GM23338 (cell line): ENCODE measurements at places on chromosomes 3 and 15. TPM values are rescaled to one million over a fixed set of nuclear protein-coding genes. Genes with fewer than 3 reads are reported as not detected.

- H3K4me3 ChIP-seq = no peak overlapping the region
- no peaks in the 10 kb centered on the region for H3K4me1 ChIP-seq
- H3K27me3 ChIP-seq = no peaks in the 10 kb centered on the region
- DNase-seq = no peak
Observed at GRCh38 chr3:10315771-10316344, 5.1 kb downstream of the SEC13 start.

Gene EPM2AIP1
- total RNA-seq = 7.0 and 10.6 TPM in 2 replicates

GRCh38 chr3:98772022-98772421 is 8.9 kb downstream of the ST3GAL6 start:
- no peak overlapping the region for H3K27ac ChIP-seq
- H3K4me1 ChIP-seq = no peaks in the 10 kb centered on the region
- no peaks in the 10 kb centered on the region for H3K27me3 ChIP-seq
- no peaks in the 10 kb centered on the region for H3K36me3 ChIP-seq
- no peak for DNase-seq
- no peak overlapping the region for H3K4me3 ChIP-seq

DNA sequence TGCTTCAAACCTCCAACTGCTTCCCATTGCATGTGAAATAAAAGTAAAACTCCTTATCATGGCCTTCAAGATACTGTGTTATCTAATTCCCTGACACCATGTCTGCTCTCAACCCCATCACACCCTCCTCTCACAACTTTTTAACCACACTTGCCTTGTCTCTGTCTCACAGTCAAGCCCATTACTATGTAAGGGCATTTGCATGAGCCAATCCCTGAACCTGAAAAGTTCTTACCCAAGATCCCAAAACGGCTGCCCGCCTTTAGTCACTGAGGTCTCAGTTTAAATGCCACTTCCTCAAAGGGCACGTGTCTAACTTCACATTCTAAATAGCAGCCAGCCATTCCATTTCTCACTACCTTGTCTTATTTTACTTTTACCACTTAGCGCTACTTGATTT is 83.1 kb downstream of the SST start:
- H3K4me1 ChIP-seq = peaks cover 8% of the 10 kb centered on the region
- no peak for DNase-seq
- H3K27ac ChIP-seq = no peak overlapping the region

DNA sequence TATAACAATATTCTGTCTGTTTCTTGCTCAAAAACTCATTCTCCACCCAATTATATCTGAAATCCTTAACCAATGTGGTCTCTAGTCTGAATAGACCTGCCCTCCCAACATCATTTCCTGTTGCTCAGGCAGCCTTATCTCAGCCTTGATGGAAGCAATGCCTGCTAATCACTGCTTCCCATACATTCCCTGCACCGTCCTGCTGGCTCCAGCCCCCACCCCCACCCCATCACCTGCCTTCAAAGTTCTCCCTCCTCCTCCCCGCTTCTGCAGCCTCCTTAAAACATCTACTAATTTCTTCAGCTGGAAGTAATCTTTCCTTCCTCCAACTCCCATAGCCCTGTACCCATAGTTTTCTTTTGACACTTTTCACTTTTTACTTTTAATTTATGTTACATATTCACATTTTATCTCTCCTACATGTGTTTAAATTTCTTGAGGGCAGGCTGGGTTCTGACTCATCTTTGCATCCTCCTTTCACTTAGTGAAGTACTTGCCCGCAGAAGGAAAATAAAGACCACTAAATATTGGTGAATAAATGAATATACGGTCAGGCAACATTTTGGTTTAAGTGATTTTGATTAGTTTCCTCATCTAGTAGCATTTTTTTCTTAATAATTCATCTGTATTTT is 98.2 kb downstream of the MEIS2 start:
- no peaks in the 10 kb centered on the region; the same call in 1 of the 2 replicates for H3K4me1 ChIP-seq
- H3K36me3 ChIP-seq = no peaks in the 10 kb centered on the region
- no peak overlapping the region for H3K27ac ChIP-seq
- no peak for DNase-seq
- no peaks in the 10 kb centered on the region for H3K27me3 ChIP-seq

Gene GOLGA6B
- total RNA-seq = not detected in 2 replicates

DNA sequence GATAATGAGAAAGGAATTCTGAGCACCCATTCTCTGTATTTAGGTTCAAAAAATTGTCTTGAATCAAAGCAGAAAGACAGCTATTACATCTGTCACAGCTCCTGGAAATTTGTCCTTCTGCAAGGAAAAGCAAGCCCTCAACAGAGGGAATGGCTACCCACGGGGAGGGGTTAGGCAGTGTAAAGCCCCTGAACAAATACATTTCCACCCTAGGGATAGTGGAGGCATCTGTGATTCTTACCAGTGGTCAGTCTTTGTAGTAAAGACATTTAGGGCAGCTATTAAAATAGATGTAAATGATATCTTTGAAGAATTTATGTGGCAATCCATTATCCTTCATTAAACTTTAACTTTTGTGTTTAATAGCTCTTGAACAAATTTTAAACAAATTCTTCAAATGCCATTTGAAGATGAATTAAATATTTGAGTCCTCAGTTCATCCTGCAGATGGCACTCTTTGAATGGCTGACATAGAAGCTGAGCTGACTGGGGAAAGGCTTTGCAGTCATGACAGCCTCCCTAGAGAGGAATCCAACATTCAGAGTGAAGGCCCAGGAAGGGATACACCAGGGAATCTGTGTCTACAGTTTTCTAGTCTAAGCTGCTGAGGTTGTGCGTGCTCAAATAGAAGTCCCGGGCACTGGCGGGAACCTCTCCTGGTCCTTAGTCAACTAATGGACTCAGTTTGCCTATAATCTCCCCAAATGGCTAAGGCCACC is 359.7 kb upstream of the ROPN1 start:
- H3K4me3 ChIP-seq = no peak overlapping the region
- DNase-seq = peak; percentile 90
- no peaks in the 10 kb centered on the region for H3K4me1 ChIP-seq

DNA sequence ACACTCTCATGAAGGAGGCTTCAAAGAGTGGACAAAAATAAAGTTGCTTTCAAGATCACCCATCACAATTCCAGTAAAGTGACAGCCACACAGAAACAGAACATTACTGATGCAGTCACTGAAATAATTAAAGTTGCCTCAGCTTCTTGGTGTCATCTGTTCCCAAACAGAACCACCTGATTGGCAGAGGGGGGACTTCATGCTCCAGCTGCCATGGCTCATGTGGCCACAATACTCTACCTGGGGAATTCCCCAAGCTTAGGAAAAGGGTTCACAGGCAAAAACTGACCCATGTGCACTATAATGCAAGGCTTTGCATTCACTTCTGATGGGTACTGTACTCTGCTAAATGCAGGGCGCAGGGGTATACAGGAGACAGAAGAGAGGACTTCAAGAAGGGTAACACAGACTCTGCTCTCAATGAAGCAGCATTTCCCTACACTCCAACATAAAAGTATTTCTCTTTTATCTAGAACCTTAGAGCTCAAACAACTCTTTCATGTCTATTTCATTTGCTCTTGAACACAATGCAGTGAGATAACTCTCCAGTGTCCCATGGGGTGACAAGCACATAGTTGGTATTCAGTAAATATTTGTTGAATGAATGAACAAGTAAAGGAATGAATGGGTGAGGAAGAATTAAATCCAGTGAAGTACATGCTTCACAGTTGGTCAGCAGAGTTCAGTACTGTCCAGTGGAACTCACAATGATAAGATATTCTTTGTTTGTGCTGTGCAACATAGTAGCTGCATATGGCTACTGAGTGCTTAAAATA is 8.6 kb upstream of the CTNNB1 start:
- DNase-seq = no peak
- no peak overlapping the region for H3K4me3 ChIP-seq
- no peaks in the 10 kb centered on the region for H3K36me3 ChIP-seq
- H3K4me1 ChIP-seq = no peaks in the 10 kb centered on the region

GRCh38 chr15:100261302-100262240 is 80.2 kb downstream of the ADAMTS17 start:
- H3K27ac ChIP-seq = no peak overlapping the region
- H3K27me3 ChIP-seq = no peaks in the 10 kb centered on the region
- no peak overlapping the region for H3K4me3 ChIP-seq
- H3K36me3 ChIP-seq = no peaks in the 10 kb centered on the region
- no peaks in the 10 kb centered on the region for H3K4me1 ChIP-seq

DNA sequence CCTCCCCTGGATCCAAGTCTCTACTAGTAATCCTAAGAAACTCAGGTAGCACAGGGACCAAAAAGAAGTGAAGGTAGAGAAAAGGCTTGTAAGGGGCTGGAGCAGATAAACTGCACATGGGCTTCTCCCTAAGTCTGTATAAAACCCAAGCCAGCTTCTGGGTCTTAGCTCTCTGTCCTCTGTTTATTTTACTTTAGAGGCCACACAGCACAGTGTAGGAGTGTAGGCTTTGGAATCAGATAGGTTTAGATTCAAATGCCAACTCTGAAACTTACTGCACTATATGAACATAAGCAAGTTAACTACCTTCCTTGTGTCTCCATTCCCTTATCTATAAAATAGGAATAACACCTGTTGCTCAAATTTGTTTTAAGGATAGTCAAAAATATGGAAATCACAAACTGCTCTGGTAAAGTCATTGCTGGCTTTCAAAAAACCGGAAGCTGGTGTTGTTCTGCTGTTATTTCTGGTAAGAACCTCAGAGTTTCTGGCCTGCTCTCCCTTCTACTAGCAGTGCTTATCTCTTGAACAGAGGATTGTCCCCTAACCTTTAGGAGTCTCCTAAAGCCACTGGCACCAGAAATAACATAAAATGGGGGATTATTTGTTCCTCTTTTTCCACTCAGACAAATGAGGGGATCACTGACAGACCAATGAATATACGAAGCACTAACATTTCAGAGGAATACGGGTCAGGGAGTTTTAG is 33.8 kb downstream of the PIK3R4 start:
- no peaks in the 10 kb centered on the region for H3K27me3 ChIP-seq
- no peak overlapping the region for H3K4me3 ChIP-seq
- peak overlapping the region; percentile 40; the same call in 1 of the 2 replicates for H3K27ac ChIP-seq
- no peak for DNase-seq
- H3K4me1 ChIP-seq = no peaks in the 10 kb centered on the region

DNA sequence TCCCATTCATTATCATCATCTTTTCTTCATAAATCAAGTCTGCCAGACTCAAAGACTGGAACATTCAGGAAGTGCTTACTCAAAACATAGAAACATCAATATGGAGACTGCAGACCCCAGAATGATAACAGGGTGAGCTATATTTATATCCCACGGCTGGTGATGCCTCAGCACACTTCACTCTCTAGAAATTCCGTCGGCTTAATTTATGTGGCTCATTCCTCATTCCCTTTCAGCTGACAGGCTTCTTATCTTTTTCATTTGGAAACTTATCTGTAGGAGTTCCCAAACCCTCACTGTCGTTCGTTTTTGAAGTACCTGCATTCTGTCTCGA is 45.5 kb downstream of the RFTN1 start:
- no peak overlapping the region for H3K4me3 ChIP-seq
- H3K36me3 ChIP-seq = no peaks in the 10 kb centered on the region
- H3K27ac ChIP-seq = no peak overlapping the region
- no peak for DNase-seq
- H3K4me1 ChIP-seq = peaks cover 11% of the 10 kb centered on the region

DNA sequence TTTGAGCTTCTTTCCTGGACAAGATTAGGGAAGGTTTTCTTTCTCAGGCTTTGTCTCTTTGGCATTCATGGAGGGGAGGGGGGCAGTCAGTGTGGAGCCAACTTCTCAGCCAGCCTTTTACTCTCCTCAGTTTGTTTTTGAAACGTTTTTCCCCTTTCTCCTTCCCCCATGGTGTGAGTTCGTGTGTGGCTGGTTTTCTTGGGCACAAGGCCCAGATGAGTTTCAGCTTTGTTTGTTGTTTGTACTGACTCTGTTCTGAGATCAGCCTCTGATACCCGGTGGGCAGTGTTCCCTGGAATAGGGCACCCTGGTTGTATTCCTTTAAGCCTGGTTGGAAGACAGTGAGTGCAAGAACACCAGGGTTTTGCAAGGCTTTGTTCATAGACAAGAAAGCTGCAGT is 168.2 kb upstream of the RARB start:
- H3K4me3 ChIP-seq = no peak overlapping the region
- no peaks in the 10 kb centered on the region for H3K36me3 ChIP-seq
- H3K27me3 ChIP-seq = no peaks in the 10 kb centered on the region
- no peaks in the 10 kb centered on the region for H3K4me1 ChIP-seq
- no peak overlapping the region for H3K27ac ChIP-seq

DNA sequence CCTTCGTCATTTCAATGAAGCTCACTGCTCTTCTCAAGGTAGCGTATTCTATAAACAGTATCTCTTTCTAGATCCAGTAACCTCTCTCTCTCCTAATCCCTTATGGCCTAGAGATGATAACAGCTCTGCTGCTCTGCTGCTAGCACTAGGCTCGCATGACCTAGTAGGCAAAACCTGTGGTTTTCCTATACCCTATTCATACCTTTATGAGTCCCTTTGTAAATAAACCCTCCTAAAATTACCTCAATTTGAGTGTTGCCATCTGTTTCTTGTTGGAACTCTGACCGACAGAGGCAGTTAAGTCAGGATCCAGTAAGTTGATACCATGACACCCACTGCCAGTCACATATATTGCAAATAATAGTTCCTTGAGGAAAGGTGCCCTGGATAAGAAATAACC is 7.3 kb downstream of the CCDC14 start:
- no peaks in the 10 kb centered on the region for H3K27me3 ChIP-seq
- peaks cover 26% of the 10 kb centered on the region for H3K36me3 ChIP-seq
- H3K4me3 ChIP-seq = no peak overlapping the region
- no peak for DNase-seq

GRCh38 chr15:29815000-29815710 is 7.1 kb downstream of the TJP1 start:
- no peaks in the 10 kb centered on the region for H3K36me3 ChIP-seq
- H3K4me1 ChIP-seq = peaks cover 54% of the 10 kb centered on the region
- no peaks in the 10 kb centered on the region for H3K27me3 ChIP-seq

Gene STAB1
- 0.90 and 3.0 TPM in 2 replicates for total RNA-seq

- peaks cover 2% of the 10 kb centered on the region; the same call in 1 of the 2 replicates for H3K36me3 ChIP-seq
- H3K27ac ChIP-seq = no peak overlapping the region
- no peak overlapping the region for H3K4me3 ChIP-seq
- DNase-seq = no peak
Observed at GRCh38 chr3:112042842-112043280, 8.3 kb downstream of the TMPRSS7 start.

- no peak overlapping the region for H3K4me3 ChIP-seq
- DNase-seq = no peak
- no peaks in the 10 kb centered on the region for H3K27me3 ChIP-seq
- no peak overlapping the region for H3K27ac ChIP-seq
- no peaks in the 10 kb centered on the region for H3K36me3 ChIP-seq
Observed at GRCh38 chr3:124142389-124142970, 150.6 kb upstream of the ROPN1 start.

Gene PTPN23
- total RNA-seq = 33.9 and 48.8 TPM in 2 replicates

- no peak overlapping the region for H3K4me3 ChIP-seq
- no peaks in the 10 kb centered on the region; the same call in 1 of the 2 replicates for H3K36me3 ChIP-seq
- no peaks in the 10 kb centered on the region for H3K27me3 ChIP-seq
- no peak overlapping the region for H3K27ac ChIP-seq
Observed at GRCh38 chr3:42336103-42336502, 70.1 kb upstream of the CCK start.

Gene ACTR8
- 23.0 and 25.7 TPM in 2 replicates for total RNA-seq

- DNase-seq = no peak
- peaks cover 8% of the 10 kb centered on the region; the same call in 1 of the 2 replicates for H3K4me1 ChIP-seq
- no peaks in the 10 kb centered on the region for H3K27me3 ChIP-seq
- no peak overlapping the region for H3K27ac ChIP-seq
Observed at GRCh38 chr15:85646538-85647091, 148.1 kb downstream of the KLHL25 start.

Gene NDN
- 91.6 and 98.1 TPM in 2 replicates for total RNA-seq

- H3K36me3 ChIP-seq = no peaks in the 10 kb centered on the region
- no peaks in the 10 kb centered on the region for H3K27me3 ChIP-seq
- no peak overlapping the region for H3K4me3 ChIP-seq
- no peak overlapping the region for H3K27ac ChIP-seq
- no peak for DNase-seq
Observed at GRCh38 chr3:134237454-134238145, 13.1 kb downstream of the RYK start.
